ENCODE measurements at places on chromosomes 13 and 19.

DNA sequence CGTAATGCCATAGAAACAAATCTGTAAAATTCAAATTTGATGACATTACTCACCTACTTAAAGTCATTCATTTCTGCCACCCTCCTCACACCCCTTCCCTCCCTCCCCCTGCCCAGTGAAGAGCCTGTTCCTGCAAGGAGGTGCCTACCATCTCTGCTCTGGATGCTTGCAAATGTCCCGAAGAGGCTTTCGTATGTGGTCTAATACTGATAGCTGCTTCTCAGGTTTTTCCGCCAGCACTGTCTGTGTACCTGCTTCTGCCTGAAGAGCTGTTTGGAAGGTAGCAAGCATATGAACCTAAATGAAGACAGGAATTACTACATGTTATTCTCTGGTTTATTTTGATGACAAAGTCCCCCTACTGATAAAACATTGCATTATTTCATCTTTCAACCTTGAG is 57.1 kb downstream of the GPALPP1 start:
- DNase-seq, result no peak

GRCh38 chr19:56837492-56838023 is 3.0 kb downstream of the PEG3 start:
- peak; percentile 80 for DNase-seq

DNA sequence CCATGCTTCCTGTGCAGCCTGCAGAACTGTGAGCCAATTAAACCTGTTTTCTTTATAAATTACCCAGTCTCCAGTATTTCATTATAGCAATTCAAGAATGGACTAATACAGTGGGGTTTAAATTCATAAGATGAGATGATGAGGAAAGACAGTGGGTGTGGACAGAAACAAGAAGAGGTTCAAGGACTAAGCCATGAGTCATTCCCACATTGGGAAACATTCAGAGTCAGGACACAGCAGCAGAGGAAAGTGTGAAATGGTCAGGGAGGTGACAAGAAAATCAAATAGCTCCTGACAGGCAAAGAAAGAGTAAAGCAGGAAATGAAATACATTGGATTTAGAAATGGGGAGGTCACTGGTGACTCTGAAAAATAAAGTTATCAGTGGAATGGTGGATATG is 9.1 kb downstream of the ZNF841 start:
- no peak for DNase-seq

GRCh38 chr13:41006978-41007743 is 12.0 kb downstream of the ELF1 start:
- no peak for DNase-seq

DNA sequence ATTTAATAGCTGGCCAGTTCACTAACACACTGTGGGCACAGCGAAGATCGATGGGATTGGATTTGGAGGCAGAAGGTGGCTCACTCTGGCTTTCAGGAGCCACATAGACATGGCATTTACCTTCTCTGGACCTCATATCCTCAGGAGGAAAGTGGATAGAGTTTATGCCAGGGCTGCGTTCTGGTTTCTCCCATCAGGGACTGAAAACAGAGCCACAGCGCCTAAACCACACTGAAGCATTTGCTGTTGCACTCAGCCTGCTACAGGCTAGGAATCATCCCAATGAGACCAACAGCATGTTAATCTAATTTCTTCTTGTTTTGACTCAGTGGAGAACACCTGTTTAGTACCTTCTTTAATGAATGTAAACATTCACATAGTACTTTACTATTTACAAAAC is 1.6 kb downstream of the CYSLTR2 start:
- no peak for DNase-seq

GRCh38 chr19:55644842-55645511 is 1.5 kb downstream of the ZNF581 start:
- DNase-seq, result no peak

DNA sequence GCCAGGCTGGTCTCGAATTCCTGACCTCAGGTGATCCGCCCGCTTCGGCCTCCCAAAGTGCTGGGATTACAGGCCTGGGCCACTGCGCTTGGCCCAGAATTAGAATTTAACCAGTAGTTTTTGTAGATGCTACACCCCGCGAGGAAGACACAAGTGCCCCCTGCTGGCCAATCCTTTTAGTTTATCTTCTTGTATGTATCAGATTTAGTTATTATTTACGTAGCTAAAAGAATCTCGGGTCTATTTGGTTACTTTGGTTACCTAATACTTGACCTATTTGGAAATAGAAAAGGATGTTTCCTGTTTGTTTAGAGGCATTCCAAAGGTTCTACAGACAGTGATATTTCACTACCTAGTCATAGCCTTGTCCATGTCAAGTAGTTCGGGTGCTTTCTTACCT is 22.0 kb downstream of the MUC16 start:
- no peak for DNase-seq

GRCh38 chr19:50268041-50268440 is 61.1 kb downstream of the KCNC3 start:
- no peak for DNase-seq

DNA sequence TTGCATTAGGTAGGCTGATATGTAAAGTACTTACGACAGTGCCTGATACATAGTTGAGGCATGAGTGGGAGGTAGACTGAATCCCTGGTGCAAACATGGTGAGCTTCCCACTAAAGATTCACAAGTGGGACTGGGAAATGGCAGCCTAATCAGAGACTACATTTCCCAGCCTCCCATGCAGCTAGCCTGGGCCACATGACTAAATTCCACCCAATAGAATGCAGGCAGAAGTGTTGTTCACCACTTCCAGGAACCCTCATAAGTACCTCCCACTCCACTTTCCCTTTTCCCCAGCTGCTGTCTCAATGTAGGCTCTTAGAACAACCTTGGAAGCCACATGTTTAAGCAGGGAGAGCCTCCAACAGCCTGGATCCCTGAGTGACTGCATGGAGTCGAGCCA is 104.9 kb downstream of the CACNA1A start:
- DNase-seq, result no peak

DNA sequence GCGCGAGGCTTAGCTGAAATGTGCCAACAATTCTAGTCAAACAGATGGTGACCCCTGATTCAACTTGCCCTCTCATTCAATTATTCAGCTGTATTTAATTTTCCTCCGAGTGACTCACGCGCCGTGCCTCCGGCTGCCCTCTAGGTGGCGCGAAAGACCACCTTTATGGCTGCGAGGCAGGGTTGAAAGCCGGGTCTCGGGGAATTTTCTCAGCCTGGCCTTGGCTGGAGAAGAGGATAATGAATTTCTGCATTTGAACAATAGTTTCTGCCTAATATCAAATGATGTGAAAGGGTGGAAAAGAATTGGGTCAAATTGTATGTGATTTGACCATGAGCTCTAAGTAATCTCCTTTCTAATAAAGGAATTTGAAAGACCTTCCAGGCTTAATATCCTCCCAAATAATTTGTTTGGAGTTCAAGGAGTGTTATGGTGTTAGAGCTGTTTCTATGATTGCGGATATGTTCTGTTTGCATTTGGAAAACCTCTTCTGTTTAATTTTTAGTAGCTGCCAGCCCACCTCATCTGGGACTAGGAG is 310.9 kb downstream of the ZNF536 start:
- DNase-seq, result peak; percentile 83

GRCh38 chr19:9936326-9937000 is at the start of gene OLFM2:
Gene OLFM2 (minus strand): TSS chr19:9936515. CDS start chr19:9936366, 149 bp downstream.
- peak; percentile 62 for DNase-seq
